ENCODE measurements at places on chromosomes 5 and 9.
A peak's percentile ranks its signal among the peaks of the same experiment; 100 is the strongest.

GRCh38 chr5:110768138-110768860, 29.5 kb downstream of the SLC25A46 start:
- DNase-seq = no peak

- DNase-seq = no peak
These were observed at the start of gene S1PR3 for GRCh38 chr9:88991066-88992034. Gene S1PR3, plus strand, starts transcription at chr9:88991468. Its CDS starts 9,733 bp downstream, at chr9:89001201.

DNA sequence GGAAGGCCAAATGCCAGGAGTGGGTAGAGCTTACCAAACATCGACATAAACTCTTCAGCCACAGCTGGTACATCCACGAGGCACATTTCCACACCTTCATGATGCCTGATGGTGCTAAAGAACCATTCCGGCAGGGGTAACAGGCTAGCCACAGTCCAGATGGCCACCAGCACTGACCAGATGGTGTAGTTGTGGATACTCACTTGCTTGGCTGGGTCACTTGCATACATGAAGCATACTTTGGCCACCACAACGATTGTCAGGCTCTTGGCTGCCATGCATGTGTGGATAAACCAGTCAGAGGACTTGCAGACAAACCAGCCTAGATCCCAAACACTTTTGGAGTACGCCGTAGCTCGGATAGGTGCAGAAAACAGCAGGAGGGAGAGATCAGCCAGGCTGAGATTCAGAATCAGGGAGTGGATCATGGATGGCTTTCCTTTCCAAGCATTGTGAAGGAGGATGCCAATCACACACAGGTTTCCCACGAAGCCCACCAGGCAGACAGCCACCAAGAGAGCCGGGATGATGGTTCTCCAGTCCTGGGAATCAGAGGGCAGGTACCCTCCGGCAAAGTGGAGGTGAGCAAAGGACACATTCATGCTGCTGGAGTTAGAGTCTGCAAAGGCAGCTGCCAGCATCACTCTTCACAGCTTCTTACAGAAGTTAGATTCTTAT, 378 bp downstream of the GPR151 start:
- DNase-seq = no peak

DNA sequence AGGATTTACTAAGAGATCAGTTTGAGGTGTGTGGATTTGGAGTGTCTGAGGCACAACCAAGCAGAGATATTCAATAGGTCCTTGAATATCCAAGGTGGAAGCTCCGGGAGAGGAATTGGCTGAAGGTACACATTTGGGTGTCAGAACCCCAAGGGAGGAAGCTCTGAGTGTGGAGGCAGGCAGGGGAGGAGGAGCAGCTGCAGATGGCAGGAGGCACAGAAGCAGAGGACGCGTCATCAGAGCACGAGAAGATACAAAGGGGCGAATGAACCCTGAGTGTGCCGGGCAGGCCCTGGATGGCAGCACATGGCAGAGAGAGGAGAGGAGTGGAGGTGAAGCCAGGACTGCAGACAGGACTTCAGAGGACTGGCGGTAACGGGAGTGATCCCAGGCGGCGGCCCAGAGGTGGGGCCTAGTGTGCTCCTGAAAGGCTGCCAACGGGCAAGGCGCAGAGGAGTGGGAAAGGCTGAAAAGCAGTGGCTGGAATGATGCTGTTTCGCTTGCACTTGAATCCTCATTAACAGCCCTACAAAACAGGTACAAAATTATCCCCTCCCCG, 179.8 kb downstream of the FANCC start:
- no peak for DNase-seq

DNA sequence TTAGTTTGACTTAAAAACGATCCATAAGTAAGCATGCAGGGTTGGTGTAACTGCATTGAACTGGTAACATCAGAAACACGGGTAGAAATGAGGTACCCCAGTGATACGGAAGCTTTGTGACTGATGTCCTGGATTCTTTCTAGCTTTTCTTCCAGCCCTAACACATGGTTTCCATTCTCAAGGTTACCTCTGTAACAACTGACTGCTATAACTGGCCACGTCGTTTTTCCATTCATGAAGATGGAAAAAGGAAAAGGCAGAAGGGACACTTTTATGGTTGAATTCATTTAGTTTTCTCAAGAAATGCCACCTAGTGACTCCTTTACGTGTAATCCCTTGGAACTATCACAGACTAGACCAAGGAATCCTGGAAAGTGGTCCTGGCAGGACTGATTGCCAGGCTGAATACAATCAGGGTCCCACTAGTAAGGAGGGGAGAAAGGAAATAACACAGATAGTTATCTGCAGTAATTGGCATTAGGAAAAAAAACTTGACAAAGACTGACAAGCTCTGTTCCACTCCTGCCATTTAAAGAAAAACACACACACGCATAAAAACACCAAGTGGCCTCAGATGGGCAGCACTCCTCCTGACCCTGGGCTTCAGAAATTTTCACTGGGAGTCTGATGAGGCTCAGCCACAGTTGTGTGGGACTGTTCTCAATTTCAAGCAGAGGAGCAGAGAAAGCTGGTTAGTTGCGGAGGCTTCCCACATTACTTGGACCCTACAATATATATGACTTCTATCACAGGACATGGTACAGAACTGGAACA, 77.5 kb upstream of the ZNF169 start:
- DNase-seq = no peak

DNA sequence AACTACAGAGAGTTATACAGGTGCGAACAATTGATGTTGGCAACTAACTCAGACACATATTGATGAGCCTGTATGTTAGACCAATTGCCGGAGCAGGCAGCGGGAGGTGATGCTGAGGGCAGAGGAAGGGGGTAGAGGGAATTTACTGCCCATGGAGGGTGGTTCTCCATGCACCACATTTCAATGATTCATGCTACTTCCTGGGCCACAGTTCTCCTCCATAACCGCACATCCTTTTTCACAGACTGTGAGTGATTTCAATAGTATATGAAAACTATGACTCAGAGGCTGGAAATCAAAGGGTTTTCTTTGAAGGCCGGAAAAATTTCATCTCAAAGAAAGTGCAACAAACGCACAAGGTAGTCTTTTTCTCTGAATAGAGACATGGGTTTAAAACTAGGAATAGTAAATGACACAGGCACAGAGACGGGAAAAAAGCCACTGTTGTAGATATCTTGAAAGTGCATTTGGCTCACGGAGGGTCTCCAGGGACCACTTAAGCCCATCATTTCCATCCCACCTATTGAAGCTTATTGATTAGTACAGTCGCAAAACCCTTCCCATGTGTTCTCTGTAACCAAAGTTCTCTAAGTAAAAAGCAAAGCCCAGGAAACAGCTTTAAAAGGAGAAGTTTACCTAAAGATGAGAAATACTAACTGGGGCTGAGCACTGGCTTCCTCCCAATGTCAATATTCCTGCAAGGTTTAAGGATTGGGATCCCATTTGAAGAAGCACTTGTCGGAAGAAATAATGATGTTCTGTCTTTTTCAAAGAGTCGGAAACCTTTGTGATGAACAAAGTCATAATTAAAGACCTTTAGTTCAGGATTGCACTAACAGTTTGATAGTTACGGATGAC, 28.0 kb upstream of the ADAM19 start:
- peak; percentile 26 for DNase-seq

DNA sequence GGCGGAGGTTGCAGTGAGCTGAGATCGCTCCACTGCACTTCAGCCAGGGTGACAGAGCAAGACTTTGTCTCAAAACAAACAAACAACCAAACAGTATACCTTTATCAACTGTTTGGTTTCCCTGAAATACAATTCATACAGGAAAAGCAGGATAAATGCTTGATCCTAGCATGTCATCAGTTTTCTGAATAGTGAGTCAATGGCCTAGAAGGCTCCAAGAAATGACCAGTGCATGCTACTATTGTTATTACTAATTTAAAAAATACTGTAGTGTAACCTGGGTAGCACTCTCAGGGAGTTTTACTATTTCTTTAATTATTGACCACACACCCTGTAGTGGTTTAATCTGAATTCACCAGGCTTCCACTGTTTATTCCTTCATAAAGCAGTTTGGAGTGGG, 101.0 kb upstream of the PTPN3 start:
- DNase-seq = no peak

- DNase-seq = no peak
These were observed 103.9 kb downstream of the DAPK1 start for GRCh38 chr9:87601595-87601994.

DNA sequence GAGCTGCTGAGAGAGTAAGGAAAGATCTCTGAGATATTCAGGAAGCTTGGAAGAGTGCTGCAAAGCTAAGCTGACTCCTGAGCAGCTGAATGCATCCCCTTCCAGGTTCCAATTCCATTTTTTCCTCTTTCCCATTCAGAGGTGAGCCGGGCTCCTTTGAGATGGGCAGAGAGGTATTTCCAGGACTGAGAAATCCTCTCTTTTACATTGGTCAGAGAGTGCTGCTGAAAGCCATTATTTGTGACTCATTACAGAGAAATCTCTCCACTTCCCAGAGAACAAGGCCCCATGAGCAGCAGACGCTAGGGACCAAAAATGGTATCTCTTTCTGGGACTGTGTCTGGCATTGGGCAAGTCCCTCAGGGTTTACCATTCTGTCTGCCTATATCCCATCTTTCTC, 3.7 kb downstream of the MCTP1 start:
- DNase-seq = no peak

DNA sequence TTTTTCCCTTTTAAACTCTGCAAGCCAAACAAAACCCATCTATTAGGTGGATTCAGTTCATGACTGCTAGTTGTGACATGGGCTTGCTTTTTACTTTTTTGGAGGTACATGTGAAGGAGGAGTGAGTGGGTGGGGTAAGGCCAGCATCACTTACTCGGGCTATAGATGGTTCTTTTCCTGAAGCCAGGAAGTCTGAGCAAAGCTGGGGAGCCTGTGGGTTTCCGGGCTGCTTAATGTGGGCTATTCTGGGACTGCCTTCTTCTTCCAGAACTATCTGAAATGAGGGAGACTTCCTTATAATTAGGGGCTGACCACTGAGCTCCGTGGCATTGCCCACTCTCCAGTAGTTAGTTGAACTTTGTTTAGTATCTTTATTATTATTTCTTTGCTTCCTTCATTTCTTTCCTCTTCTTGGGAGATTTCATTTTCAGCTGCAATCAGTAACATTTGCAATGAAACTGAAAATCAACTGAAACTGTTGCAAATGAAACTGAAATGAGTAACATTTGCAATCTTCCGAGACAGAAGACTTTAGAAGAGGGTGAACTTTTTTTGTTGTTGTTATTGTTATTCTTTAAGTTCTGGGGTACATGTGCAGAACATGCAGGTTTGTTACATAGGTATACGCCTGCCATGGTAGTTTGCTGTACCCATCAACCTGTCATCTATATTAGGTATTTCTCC, 204.9 kb downstream of the LRRC70 start:
- DNase-seq = no peak

DNA sequence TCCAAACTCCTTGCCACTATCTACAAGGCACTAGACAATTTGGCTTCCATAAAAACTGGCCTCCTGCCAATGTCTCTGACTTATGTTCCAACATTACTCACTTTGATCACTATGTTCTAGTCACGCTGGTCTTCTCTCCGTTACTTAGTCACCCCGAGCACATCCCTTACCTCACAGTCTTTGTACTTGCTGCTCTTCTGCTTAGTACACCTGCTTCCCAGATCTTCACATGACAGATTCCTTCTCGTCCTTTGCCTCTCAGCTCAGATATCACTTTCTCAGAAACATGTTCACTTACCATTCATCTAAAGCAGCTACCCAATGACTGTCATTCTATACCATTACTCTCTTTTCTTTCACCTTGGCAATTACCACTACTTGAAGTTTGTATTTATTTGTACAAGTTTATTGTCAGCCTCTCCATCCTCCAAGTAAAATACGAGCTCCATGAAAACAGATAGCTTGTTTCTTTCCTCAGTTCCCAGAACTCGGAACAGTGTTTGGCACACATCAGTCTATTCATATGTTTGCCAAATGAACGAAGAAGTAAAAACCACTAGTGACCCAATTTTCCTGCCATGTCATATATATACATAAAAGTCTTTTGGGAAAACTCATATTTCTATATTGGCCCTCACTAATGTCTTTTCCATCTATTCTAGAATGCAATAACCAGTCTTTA, 5.9 kb upstream of the SLC22A5 start:
- peak; percentile 94 for DNase-seq

DNA sequence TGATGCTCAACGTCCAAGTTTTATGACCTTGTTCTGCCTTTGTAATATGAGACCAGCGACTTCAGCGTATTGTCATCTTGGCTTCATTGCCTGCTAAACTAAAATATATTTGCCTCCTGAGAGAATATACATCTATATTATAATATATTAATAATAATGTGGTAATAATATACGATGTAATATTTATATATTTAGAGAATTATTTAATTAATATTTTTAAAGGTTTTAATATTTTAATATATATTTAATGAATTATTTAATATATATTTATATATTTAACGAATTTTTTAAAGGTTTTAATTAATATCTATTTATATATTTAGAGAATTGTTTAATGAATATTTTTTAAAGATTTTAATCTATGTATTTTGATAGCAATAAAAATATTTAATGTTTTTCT, 700.7 kb downstream of the TAF11L14 start:
- no peak for DNase-seq

DNA sequence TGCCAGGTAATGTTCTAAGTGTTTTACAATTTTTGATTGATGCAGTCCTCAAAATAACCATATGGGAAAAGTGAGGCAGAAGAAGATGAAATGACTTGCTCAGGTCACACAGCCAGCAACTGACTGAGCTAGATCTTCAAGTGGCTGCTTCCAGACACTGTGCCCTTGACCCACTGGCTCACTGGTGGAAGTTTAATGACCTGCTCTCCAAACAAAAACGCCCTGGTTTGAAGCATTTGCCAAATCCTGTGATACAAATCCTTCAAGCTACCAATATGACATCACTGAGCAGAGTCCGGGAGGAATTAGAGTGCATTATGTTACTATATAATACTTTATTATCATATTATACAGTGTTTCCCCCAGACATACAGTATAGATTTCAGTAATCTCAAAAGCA, 459.4 kb downstream of the GADD45G start:
- no peak for DNase-seq

GRCh38 chr9:8371686-8372085, 572.1 kb upstream of the DMAC1 start:
- no peak for DNase-seq

DNA sequence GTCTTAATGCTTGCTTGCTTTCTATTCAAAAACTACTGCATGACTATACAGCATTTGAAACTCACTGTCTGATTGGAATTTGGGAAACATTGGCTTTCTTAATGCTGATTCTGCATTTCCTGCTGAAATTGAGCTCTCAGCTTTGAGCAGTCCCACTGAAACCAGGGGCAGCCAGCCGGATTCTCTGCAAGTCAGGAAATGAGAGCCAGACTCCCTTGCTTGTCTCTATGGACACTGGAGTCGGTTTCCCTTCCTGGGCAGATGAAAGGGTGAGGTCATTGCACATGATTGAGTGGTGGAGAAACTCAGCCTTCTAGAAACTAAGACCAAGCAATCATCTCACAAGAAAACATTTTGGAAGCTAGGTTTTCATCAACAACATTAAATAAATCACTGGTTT, 119.7 kb upstream of the SPATA31C2 start:
- DNase-seq = peak; percentile 61

DNA sequence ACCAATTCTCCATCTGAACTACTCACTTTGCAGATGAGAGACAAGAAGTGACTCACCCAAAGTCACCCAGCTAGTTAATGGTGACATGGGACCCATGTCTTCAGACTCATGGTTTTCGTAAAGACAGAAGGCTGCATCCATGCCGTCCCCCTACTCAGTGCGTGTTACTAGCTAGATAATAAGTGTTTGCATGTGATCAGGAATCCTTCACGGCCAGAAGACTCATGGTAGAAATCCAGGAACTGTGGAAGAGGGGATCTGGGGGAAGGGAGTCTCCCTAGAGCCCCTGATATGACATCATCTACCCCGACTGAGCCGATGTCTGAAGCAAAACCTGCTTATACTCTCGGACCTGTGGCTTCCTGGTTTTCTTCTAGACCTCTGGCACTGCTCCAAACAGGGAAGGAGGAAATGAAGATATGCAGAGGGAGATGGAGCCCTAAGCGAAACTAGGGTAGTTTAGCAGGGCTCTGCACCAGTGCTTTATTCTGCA, 3.3 kb downstream of the RNF183 start:
- DNase-seq = no peak
